ENCODE measurements at places on chromosomes 12 and 14. TPM values are rescaled to one million over a fixed set of nuclear protein-coding genes. Genes with fewer than 3 reads are reported as not detected.
A peak's percentile ranks its signal among the peaks of the same experiment; 100 is the strongest.

GRCh38 chr12:19518209-19518608 lies 78.9 kb downstream of the AEBP2 start:
- DNase-seq, result no peak

- DNase-seq, result peak; percentile 82
Measured at GRCh38 chr12:106861984-106862916, 87.8 kb downstream of the RIC8B start.

GRCh38 chr14:103516426-103517173 lies 6.0 kb downstream of the CKB start:
- no peak for DNase-seq

GRCh38 chr14:91919814-91920213 lies 27.7 kb downstream of the FBLN5 start:
- no peak for DNase-seq

GRCh38 chr12:66739940-66740651 lies 61.2 kb upstream of the GRIP1 start:
- peak; percentile 7 for DNase-seq

- no peak for DNase-seq
Measured at GRCh38 chr12:19779395-19780056, 340.2 kb downstream of the AEBP2 start.

GRCh38 chr12:27607591-27607990 lies 83.6 kb downstream of the PPFIBP1 start:
- DNase-seq, result no peak

Gene ACACB
- 1.4 TPM for total RNA-seq

Gene OR4E2
- total RNA-seq, result not detected

Gene ACSS3
- total RNA-seq, result 0.26 TPM

Gene MIP
- total RNA-seq, result not detected

Gene DNAH10
- total RNA-seq, result under 0.01 TPM

Measured in bronchial epithelial cell (primary cell).